Skeletal muscle cell (primary cell): ENCODE measurements at places on chromosomes 3 and 15.

DNA sequence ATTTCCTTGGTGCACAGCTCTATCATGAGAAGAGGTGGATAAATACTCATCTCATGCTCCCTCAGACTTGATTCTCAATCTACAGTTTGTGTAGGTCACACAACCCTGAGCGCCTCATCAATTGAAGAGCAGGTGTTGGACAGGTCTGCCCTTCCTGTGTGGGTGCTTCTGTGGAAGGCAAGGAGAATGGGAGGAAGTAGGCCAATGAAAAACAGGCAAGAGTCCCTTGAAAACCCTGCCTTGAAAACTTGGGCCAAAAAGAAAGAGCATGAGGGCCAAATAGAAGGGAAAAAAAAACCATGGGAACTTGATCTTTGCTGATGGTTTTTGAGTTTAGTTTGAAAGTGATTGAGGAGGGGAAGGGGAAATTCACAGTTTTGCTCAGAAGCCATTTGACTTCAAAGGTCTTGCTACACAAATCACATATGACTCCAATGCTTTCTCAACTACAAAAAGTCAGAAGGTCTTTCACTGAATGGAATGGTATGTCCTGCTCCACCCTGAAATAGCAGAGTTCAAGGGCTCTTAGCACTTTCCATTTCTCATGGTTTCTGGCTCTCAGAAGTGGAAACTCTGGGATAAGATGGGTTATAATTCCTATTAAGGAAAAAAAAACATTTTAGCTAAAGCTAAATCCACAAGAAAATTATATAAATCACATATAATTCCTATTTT is 37.2 kb upstream of the TM4SF1 start:
- peak; percentile 41 for DNase-seq

- no peak for DNase-seq
Observed at GRCh38 chr3:117746066-117746465, 1036.5 kb downstream of the TUSC7 start.

DNA sequence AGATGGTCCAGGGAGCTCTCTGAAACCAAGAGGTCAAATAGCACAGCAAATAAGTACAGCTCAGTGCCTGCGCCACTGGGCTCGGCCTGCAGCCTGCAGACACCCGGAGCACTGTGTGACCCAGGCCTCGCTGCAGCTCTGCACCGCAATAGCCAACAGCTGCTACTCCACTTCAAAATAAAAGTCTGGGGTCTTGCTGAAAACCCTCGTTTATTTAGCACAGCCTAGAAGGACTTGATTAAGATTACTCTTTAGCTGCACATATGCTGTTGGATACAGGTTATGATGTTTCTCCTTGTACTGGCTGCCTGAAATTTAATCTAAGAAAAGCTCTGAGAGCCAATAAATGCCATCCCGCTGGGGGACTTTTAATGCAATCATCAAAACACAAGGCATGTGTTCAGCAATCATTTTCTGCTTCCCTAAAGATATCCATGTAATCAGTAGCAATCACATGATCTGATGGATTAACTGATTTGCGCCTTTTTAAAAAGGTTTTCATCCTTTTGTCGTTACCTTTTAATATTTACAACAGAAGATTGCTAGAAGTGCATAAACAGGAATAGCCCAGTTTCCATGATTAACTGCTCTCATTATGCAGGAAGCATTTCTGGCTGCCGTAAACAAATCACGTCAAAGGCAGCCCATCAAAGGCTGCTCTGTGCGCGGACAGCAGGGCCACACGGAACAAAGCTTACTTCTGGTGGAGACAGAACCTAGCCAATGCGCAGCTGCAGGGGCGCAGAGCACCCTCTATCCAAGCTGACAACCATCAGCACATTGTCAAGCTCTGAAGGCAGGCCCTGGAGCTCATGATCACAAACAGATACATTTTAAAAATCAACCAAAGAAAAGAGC is 58.8 kb downstream of the CLASP2 start:
- DNase-seq: peak; percentile 58

- no peak for DNase-seq
Observed at GRCh38 chr3:25781758-25782594, 1.3 kb downstream of the NGLY1 start.

- DNase-seq: no peak
Observed at GRCh38 chr15:65986416-65986815, 117.1 kb downstream of the RAB11A start.

GRCh38 chr3:78629544-78629943 is 1138.3 kb downstream of the ROBO1 start:
- no peak for DNase-seq

DNA sequence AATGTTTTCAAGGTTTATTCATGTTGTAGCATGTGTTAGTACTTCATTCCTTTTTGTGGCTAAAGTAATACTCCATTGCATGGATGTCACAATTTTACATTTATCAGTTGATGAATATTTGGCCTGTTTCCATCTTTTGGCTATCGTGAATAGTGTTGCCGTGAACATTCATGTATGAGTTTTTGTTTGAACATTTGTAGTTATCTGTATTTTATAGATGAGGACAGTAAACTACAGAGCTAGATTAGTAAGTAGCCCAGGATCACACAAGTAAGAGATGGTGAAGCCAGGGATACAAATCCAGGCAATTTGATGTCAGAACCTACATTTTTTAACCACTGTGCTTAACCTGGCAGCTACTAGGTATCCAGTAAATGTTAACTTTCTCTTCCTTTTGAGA is 63.2 kb downstream of the ASTE1 start:
- DNase-seq: no peak

DNA sequence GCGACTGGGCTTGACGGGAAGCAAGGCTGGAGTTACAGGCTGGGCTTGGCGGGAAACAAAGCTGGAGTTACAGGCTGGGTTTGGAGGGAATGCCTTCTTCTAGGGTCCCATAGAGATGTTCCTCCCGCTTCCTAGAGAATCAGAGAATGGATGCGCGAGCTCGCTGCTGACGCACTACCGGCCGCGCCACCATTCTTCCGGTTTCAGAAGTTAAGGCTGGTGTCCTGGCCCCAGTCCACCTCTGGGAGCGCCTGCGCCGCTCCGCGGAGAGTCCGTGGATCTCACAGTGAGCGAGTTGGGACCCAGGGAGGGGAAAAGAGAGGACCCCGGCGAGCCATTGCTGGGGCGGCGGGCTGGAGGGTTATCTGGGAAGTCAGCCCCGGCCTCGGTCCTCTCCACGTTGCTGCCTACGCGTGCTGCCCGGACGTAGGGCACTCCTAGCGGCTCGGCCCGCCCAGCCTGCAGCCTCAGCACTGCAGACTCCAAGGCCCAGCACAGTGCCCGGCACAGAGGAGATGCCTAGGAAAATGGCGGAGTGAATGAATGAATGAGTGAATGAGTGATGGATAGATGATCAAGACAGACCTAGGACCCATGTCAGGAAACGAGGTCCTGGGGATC is at the start of gene ZNF502:
Gene ZNF502 (plus strand): TSS at position 206 of the 621 bp plus-strand sequence. CDS start 7,602 bp downstream, outside the sequence.
- peak; percentile 68 for DNase-seq

- no peak for DNase-seq
Observed at GRCh38 chr3:129016720-129017483, 15.8 kb downstream of the EFCC1 start.

GRCh38 chr3:21938267-21938681 is 187.3 kb upstream of the ZNF385D start:
- DNase-seq: no peak

DNA sequence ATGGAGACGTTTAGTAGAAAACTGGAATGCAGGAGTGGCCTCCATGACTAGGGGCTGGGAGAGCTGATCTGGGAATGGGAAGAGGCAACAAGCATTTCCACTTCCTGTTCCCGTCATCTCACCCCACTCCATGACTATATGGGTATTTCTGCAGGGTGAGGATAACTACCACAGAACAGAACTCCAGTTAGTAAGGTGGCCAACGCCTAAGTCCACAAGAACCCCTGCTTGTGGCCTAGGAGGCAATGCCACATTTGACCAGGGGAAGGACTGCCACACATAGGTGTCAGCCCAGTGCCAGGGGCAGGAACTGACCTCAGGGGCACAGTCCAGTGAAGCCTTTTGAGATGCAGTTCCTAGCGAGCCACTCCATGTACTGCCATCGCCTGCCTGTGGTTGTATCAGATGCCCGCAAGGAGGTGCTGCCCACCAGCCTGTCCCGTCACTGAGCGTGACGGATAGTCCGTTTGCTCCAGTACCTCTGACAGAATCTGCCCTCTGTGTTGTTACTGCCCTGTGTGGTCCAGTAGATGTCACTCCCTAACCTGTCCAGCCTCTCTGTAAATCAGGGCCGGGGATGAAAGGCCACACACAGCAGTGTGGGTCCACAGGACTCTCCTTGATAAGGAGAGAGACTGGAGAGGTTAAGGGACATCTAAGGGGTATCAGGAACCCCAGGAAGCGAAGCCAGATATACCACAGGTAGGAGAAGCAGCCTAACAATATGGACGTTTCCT is 3.5 kb upstream of the MTFMT start:
- DNase-seq: no peak

DNA sequence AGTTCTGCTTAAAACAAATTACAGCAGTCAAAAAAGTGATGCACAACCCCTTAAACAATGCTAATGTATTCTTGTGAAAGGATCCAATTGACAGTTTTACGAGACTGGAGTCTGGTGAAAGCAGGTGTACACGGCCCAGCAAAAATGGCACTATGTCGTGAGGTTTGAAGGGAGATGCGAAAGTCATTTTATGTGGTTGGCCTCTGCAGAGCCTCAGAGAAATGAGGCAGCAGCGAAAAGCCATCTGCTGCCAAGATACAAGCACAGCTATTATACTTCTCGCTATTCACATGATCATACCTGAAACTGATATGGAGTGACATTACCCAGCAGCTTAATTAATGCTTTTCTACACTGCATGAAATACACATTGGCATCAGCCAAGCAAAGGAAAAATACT is 36.4 kb downstream of the MECOM start:
- no peak for DNase-seq

- DNase-seq: no peak
Observed at GRCh38 chr15:31017311-31017710, 25.9 kb upstream of the MTMR10 start.

DNA sequence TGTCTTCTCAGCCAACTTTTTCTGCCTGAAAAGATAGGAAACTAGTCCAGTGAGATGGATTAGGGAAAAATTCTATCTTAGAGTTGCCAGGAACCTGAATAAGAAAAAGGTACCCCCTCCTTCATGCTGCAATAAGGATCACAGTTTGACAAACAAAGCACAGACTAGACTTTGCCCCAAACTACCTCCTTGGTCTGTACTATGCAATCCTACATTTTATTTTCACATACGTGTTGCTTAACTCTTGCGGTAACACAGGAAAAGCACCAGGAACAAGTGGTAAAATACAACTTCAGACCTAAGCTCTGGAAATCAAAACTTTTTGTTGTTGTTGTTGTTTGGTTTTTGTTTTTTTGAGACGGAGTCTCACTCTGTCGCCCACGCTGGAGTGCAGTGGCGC is 11.3 kb upstream of the IL12A start:
- no peak for DNase-seq

GRCh38 chr3:58434990-58435389 is 1.4 kb upstream of the PDHB start:
- no peak for DNase-seq

GRCh38 chr3:48820612-48821324 is 26.9 kb downstream of the PRKAR2A start:
- DNase-seq: peak; percentile 19

DNA sequence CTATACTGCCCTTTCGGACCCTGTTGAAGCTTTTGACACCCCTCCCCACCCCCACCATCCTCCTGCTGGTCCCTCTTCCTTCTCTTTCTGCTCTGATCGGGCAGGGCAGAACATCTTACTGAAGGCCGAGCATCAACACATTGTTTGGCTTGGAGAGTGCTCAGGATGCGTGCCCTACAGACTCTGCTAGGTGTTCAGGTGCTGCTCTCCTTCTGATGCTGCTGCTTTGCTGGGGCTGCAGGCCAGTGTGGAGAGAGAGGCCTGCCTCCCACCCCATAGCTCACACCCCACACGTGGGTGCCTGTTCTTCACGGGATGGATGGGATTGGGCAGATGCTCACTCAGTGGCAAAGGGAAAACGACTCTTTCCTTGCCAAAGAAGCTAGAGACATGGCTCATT is 89.8 kb upstream of the ONECUT1 start:
- DNase-seq: no peak

GRCh38 chr15:94792196-94792595 is 560.8 kb downstream of the MCTP2 start:
- DNase-seq: peak; percentile 25

- no peak for DNase-seq
Observed at GRCh38 chr15:67195305-67195704, 59.2 kb downstream of the AAGAB start.

DNA sequence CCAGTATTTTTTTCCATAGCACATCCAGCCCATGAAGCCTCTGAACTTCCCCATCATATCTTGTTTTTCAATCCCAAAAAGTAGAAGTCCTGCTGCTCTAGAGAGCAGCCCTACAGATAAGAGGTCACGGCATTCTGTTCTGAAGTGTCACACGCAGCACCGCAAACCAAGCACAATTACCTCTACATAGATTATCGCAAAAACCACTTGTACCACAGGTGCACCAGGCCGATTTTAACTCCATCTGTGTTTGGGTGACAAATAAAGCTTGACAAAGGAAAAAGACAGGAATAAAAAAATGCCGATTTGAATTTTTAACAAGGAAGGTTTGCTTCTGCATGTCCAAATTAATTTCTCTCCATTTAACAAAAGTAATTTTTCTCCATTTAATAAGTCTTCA is 113.7 kb downstream of the MYO5A start:
- no peak for DNase-seq

DNA sequence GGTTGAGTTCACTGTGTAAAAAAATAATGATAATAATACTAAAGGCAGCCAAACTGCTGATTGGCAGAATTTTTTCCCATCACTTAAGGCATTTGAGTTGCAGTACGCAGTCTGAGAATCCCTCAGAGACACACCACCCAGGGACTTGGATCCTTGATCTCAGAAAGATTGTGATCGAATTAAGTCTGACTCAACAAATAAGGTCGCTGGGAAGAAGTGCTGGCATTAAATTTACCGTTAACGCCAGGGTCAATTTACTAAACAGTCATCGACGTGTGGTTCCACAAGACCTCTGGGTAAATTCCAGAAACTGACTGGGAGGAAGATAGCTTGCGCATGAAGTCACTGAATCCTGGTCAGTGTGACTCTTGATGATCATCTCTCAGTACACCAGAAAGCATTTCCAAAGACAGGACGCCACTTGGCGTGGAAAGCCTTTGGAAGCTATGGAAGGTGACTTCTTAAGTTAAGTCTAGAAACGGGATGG is 48.3 kb upstream of the CGNL1 start:
- DNase-seq: peak; percentile 88
